ENCODE measurements at places on chromosomes 5 and 9.

DNA sequence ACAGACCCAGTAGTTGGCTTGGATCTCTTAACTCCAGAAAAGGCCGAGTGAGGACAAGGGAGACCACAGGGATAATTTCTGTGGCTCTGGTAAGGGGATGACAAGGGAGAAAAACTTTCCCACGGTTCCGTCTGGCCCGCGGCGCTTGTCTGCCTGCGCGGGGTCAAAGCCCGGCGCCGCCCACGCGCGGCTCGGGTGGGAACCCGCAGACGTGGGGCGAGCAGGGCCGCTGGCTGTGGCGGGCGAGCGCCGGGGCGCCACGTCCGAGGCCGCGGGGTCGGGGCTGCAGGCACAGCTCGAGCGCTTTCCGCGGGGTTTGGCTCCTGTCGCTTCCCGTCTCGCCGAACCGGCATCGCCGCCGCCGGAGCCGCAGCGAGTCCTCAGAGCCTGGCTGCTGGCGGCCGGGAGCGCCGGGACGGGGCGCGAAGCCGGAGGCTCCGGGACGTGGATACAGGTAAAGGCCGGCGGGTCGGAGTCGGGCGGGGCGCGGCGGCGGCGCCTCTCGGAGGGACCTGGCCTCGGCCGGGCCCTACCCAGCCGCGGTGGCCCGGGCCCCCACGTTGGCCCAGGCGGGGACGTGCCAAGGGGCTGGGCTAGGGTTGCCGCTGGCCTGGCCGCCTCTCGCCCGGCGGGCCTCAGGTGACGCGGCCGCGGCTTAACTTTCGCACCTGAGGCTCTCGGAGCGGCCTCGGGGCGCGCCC lies at the start of gene RNF180:
Gene RNF180 (plus strand): TSS at position 344 of the 701 bp plus-strand sequence. CDS start 34,965 bp downstream, outside the sequence.
- DNase-seq, result no peak

DNA sequence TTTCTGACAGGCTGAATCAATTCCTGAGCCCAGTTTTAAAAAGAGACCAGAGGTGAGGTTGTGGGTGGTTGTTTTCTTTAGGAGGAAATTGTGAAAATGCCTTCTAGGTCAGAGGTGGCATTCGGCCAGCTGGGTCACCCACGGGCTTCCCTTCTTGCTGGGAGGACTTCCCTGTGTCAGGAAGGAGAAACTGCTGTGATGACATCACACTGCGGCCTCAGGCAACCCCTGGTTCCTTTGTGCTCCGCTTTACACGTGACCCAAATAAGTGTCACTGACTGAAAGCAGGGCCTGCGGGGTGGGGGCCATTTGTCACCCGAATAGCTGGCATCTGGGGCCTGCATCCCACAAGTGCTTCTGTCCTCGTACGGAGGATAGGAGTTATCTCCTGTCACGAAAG lies 39.7 kb downstream of the FABP6 start:
- no peak for DNase-seq

- no peak for DNase-seq
These were observed 30.1 kb upstream of the PRDM12 start for GRCh38 chr9:130634191-130634768.

DNA sequence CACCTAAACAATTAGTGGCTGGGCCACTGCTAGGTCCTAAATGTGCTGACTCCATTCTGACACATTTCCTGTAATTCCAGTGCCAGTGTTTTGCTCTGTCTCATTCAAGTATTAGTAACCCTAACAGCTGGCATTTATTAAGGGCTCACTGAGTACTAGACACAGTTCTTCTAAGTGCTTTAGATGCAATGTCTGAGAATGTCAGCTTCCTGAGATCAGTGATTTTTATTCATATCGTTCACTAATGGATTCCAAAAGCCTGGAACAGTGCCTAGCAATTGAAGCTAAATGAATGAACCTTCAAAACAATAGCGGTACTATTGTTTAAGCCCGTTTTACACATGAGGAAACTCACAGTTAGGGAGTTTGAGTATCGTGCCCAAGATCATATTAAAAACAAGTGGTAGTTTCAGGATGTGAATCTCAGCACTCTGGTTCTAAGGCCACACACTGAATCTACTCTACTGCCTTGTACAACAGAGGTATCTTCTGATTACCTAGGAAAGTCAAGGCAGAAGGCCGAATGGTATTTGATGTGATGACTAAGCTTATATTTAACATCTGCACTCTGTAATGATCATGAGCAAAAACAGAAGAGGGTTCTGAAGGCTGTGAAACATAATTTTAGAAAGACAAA lies 304.0 kb downstream of the PJA2 start:
- DNase-seq, result no peak

GRCh38 chr9:105150991-105151685 lies 93.3 kb upstream of the SLC44A1 start:
- DNase-seq, result no peak

- no peak for DNase-seq
These were observed 28.9 kb upstream of the GLIS3 start for GRCh38 chr9:4328723-4329122.

DNA sequence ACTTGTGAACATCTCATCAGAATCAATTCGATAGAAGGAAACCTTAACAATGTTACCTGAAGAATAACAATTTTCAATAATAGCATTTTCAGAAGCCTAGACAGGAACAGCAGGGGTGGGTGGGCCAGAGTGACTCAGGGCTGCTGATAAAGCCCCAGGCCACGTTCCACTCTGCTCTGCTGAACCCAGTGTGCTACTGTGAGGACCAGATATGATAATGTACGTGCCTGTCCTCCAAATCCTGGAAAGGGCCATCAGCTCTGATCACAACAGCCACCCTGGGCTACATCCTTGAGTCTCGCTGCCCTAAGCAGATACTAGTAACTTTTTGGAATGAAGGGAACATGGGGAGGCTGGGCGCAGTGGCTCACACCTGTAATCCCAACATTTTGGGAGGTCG lies 91.3 kb downstream of the PRRT1B start:
- no peak for DNase-seq

GRCh38 chr5:90866333-90866732 lies 307.7 kb downstream of the ADGRV1 start:
- no peak for DNase-seq

GRCh38 chr9:92463984-92464383 lies 18.3 kb downstream of the ASPN start:
- no peak for DNase-seq

- DNase-seq, result no peak
These were observed 284.9 kb downstream of the TMEM38B start for GRCh38 chr9:105979290-105979689.

DNA sequence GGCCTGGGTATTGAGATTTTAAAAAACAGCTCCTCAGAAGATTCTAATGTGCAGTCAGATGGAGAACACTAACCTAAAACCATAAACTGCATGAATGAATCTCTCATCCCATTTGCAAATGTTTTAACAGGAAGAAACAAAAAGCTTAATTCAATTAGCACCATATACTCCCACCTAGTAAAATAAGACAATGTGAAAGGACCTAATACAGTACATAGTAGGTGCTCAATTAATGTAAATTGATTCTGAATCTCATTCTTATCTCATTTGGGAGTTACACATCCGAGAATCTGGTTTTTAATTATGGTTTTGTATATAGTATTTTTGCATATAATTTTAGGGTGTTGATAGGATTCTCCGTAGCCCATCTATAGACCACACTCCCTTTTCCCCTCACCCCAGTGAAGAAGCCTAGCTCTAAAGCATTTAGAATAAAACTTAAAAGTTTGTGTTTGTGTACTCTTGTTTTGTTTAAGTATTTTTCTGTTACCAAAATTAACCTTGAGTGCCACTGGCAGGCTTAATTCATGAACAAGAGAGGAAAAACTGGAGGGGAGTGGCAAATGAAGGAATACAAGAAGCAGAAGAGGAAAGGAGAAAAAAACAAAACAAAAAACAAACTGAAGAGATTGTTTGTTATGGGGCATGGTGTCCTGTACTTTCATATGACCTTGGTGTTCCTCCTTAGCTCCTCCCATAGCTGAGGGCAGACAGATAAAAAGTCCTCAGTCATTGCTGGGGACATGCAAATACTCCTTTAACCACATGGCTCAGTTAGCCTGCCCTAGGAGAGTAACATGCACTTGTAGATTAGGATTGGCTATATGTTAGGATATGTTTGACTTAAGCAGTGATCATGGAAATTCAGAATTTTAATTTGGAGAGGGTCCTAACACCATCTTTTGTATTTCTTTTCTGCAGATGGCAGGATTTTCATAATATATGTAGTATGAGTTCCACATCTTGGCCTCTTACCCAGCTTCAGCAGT lies 1.2 kb downstream of the RNF14 start:
- no peak for DNase-seq

GRCh38 chr5:91053741-91054025 lies 329.4 kb downstream of the ARRDC3 start:
- no peak for DNase-seq

DNA sequence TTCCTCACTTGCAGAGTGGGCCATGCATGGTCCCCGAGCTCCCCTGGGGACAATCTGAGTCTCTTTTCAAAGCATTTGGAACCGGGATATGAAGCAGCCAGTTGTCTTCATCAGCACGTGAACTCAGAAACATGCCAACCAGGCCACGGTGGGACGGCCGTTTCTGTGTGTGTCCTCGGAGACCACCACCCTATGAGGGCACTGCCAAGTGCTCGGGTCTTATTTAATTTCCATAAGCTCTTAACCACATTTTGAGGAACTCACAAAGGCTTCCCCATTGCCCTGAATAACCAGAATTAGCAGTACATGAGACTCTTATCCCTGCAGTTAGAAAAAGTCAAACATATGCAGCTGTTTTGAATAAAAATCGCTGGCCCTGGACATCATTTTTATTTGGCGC lies 60.1 kb downstream of the OTULIN start:
- no peak for DNase-seq

- no peak for DNase-seq
These were observed 163.5 kb downstream of the NR3C1 start for GRCh38 chr5:143239882-143240518.

DNA sequence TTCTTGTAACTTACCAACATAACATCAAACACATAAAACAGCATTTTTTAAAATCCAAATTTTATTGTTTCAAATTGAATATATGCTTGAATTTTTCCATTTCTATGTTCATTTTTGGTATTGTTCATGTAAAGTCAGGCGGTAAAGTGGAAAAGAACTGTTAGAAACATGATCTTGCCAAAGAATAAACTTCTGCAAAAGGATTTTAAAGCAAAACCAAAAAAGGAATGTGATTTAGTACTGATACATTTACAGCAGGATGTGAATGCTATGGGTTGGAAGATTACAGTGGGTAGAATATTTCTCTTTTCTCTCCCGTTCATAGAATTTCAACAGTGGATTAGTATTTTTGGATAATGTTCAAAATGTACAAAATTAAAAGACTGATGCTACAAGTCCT lies 277.2 kb upstream of the MPDZ start:
- DNase-seq, result no peak

GRCh38 chr5:66285343-66285922 lies 141.3 kb downstream of the SREK1 start:
- no peak for DNase-seq

- no peak for DNase-seq
These were observed 197.0 kb upstream of the VLDLR start for GRCh38 chr9:2424619-2425033.

GRCh38 chr5:143671674-143672569 lies 140.0 kb upstream of the HMHB1 start:
- DNase-seq, result no peak

- no peak for DNase-seq
These were observed 150.4 kb downstream of the GABRB2 start for GRCh38 chr5:161396171-161396570.

GRCh38 chr5:93831449-93831848 lies 90.0 kb upstream of the POU5F2 start:
- no peak for DNase-seq

- no peak for DNase-seq
These were observed 52.6 kb upstream of the GARNL3 start for GRCh38 chr9:127211983-127212382.

GRCh38 chr9:3732077-3733038 lies 206.6 kb upstream of the RFX3 start:
- no peak for DNase-seq

- no peak for DNase-seq
These were observed 68.9 kb downstream of the BOD1 start for GRCh38 chr5:173547579-173547978.

GRCh38 chr9:107410420-107410819 lies 79.1 kb downstream of the KLF4 start:
- no peak for DNase-seq

DNA sequence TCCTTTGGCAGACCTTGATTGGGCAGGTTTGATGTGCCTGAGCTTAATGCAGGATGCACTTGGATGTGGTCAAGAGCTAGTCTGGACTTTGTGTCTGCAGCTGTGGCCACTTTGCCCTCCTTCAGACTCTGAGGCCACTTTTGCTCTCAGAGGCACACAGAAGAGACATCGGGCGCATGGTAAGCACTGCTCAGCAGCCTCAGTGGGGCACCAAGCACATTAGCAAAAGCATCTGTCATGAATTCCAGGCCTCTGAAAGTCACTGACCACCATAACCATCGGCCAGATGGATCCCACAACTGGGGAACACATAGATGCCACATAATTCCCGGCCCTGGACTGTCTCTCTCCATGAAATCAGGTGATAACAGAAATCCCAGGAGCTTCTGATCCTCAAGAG lies 34.3 kb upstream of the ZNF782 start:
- DNase-seq, result no peak

DNA sequence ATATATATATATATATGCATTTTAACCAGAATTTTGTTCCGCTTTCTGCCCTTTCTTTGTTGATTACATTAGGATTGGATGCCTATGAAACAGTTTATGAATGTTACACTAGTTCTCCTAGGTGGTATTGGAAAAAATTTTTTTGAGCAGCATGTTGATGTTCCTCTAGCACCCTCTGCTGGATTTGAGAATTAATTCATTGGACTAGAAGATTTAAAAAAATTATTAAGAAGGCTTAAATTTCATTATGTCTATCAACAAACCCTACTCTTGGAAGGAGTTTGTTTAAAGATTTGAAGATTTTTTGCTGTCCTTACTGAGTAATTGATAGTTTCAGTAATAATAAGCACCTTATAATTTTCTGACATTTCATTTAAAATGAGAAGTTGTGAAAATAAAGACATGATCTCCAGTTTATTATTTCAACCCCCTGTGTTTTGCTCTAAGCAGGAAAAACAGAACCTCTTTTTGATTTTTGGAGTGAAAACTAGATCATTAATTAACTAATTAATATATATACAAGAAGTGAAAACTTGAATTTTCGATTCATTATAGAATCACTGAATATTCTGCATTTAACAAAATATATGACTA lies 89.6 kb downstream of the CCDC171 start:
- no peak for DNase-seq

GRCh38 chr9:119861842-119862241 lies 492.6 kb upstream of the BRINP1 start:
- DNase-seq, result no peak

GRCh38 chr9:71795097-71795813 lies 26.9 kb upstream of the CEMIP2 start:
- DNase-seq, result no peak

GRCh38 chr9:38670542-38671371 lies 49.2 kb downstream of the FAM240B start:
- DNase-seq, result no peak
